ENCODE measurements at places on chromosomes 12 and 14. TPM values are rescaled to one million over a fixed set of nuclear protein-coding genes. Genes with fewer than 3 reads are reported as not detected.

DNA sequence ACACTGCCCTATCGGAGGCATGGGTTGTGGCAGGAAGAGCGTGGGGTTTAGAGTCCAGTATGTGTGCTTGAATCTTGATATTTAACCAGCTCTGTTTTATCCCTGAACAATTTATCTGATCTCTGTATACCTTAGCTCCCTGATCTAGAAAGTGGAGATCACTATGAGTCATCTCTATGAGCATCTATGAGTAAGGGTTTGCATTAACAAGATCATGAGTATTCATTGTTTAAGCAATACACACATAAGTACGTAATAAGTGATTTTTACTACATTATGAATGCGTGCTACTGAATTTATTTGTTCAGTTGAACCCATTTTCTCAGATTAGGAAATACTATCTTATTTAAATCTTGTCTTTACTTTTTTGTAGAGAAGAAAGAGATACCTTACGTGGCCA, 49.4 kb downstream of the GPATCH2L start:
- no peak overlapping the region for H3K27ac ChIP-seq
- H3K27me3 ChIP-seq: no peaks in the 10 kb centered on the region
- H3K36me3 ChIP-seq: peaks cover 88% of the 10 kb centered on the region
- no peaks in the 10 kb centered on the region for H3K4me1 ChIP-seq

The SYT10 gene
- total RNA-seq: not detected

DNA sequence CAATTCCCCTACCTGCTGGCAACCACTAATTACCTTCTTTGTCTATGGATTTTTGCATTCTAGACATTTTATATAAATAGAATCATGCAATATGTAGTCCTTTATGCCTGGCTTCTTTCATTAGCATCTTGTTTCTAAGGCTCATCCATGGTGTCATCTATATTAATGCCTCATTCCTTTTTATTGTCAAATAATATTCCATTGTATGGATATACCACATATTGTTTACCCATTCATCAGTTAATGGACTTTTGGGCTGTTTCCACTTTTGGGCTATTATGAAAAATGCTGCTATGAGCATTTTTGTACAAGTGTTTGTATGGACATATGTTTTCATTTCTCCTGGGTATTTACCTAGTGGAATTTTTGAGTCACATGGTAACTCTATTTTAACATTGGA, 18.0 kb downstream of the CYP46A1 start:
- no peaks in the 10 kb centered on the region for H3K27me3 ChIP-seq
- no peak overlapping the region for H3K27ac ChIP-seq
- no peak overlapping the region for H3K4me3 ChIP-seq

GRCh38 chr14:98960617-98961013, 311.4 kb downstream of the BCL11B start:
- no peak for DNase-seq
- H3K36me3 ChIP-seq: no peaks in the 10 kb centered on the region
- no peak overlapping the region for H3K27ac ChIP-seq
- no peaks in the 10 kb centered on the region for H3K4me1 ChIP-seq
- peaks cover 72% of the 10 kb centered on the region for H3K27me3 ChIP-seq
- H3K4me3 ChIP-seq: no peak overlapping the region

DNA sequence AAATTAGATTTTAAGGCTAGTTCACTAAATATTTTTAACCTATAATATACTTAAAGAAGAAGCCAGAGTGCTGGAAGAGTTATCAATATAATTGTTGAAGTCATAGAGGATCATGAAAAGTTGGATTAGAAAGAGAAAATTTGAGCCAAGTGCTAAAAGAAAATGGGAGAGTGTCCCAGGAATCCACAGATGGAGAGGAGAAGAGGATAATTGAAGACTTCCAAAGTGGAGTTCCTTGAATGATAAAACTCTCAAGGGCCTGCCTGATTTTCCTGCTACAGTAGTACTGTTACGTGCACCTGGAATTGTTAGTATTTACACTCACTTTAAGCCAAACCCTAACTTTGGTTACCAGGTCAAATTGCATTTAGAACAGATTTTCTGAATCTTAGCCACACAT, 113.2 kb downstream of the MSRB3 start:
- no peak for DNase-seq
- no peaks in the 10 kb centered on the region for H3K27me3 ChIP-seq
- no peak overlapping the region for H3K4me3 ChIP-seq
- H3K36me3 ChIP-seq: peaks cover 6% of the 10 kb centered on the region
- H3K4me1 ChIP-seq: peaks cover 7% of the 10 kb centered on the region
- no peak overlapping the region for H3K27ac ChIP-seq

The CACNA1C gene
- 137 TPM for total RNA-seq

DNA sequence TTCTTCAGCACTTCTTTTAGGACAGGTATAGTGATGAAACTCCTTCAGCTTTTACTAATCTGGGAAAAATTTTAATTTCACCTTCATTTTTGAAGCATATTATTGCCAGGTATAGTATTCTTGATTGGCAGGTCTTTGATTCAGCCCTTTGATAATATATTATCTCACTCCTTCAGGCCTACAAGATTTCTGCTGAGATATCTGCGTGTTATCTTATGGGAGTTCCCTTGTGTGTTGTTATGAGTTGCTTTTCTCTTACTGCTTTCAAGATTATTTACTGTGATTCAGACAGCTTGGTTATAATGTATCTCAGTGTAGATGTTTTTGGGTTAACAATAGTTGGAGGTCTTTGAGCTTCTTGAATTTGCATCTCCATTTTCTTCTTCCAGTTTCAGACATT, 87.4 kb downstream of the ATF7IP start:
- H3K27ac ChIP-seq: no peak overlapping the region
- no peak for DNase-seq
- no peak overlapping the region for H3K4me3 ChIP-seq
- H3K4me1 ChIP-seq: peaks cover 24% of the 10 kb centered on the region

DNA sequence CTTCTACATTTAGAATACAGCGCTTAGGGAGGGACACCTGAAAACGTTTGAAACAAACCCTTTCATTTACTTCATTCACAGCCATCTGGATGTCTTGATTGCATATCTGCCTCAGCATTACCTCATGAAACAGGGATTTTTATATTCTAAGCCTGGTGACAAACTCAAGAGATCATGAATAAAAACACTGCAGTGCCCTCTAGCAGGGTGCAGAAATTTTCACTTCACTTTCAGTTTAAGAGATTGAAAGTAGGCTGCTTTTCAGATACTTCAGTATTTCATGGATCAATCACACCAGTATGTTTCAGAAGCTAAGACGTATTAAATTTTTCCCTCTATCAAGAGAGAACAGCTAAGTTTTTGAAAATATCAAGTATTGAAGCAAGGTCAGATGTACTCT, 467.8 kb downstream of the MDGA2 start:
- H3K4me3 ChIP-seq: no peak overlapping the region
- no peaks in the 10 kb centered on the region for H3K4me1 ChIP-seq
- no peaks in the 10 kb centered on the region for H3K36me3 ChIP-seq
- no peaks in the 10 kb centered on the region for H3K27me3 ChIP-seq
- no peak for DNase-seq
- H3K27ac ChIP-seq: no peak overlapping the region

DNA sequence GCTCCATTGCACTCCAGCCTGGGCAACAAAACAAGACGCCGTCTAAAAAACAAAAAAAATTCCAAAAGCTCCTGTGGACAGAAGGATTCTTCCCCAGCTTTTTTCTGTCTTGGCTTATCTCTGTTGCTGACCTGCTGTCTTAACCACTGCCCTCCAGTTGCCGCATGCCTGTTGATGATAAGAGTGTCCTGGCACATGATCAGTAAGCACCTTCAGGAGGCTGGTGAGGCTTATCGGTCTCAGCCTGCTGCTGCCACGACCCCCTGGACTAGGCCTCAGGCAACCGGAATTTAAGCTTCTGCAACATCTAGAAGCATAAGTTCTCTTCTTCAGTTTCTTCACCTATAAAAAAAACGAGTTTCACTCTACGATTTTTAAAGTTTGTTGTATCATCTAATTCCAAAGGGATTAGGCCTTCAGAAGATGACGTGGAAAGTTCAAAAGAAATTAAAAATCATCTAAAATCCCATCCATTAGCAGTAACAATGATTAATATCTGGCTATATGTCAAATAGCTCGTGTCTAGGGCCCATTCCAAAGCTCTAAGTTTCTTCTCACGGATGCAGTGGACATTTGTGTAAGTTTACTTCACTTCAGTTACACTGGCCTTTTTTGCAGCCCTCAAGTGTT, 46.4 kb downstream of the RESF1 start:
- H3K36me3 ChIP-seq: peaks cover 11% of the 10 kb centered on the region
- DNase-seq: no peak
- no peak overlapping the region for H3K27ac ChIP-seq
- no peaks in the 10 kb centered on the region for H3K27me3 ChIP-seq
- peaks cover 12% of the 10 kb centered on the region for H3K4me1 ChIP-seq

The HHIPL1 gene
- total RNA-seq: 1.2 TPM

- H3K36me3 ChIP-seq: no peaks in the 10 kb centered on the region
- no peak for DNase-seq
- peaks cover 9% of the 10 kb centered on the region for H3K4me1 ChIP-seq
- H3K27me3 ChIP-seq: no peaks in the 10 kb centered on the region
- H3K4me3 ChIP-seq: no peak overlapping the region
These were observed 91.9 kb downstream of the CRACR2A start for GRCh38 chr12:3661028-3661427.

The HOXC4 gene
- not detected for total RNA-seq

The CLEC4A gene
- total RNA-seq: 1.5 TPM

DNA sequence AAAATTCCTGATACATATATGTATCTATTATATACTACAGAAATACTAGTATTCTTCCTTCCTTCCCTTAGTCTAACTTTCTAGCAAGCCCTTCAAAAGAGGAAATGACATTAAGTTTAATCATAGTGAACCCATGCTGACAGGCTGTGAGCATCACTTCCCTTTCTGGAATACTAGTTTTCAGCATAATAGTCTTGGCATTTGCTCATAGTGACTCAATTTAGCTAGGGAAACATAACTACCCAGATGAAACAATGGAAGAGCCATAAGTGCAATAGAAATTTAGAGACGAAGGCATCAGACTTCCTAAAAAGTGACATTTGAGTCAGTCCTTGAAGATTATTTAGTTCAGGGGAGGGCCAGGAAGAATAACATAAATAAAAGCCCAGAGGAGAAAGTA, 184.5 kb upstream of the CRY1 start:
- peaks cover 5% of the 10 kb centered on the region for H3K27me3 ChIP-seq
- DNase-seq: no peak
- no peaks in the 10 kb centered on the region for H3K36me3 ChIP-seq
- H3K4me1 ChIP-seq: no peaks in the 10 kb centered on the region
- H3K27ac ChIP-seq: no peak overlapping the region

GRCh38 chr12:101697197-101697929, at the start of gene CHPT1:
TSS of gene CHPT1 (plus strand) at chr12:101697640. CDS start at chr12:101697862, 222 bp downstream.
- H3K27ac ChIP-seq: peak within 1 kb of the TSS; percentile 99
- H3K4me3 ChIP-seq: peak within 1 kb of the TSS; percentile 89
- no peaks in the 10 kb centered on the region for H3K27me3 ChIP-seq
- peaks cover 67% of the 10 kb centered on the region for H3K4me1 ChIP-seq
- DNase-seq: peak; percentile 84

- peak overlapping the region; percentile 38 for H3K4me3 ChIP-seq
- no peaks in the 10 kb centered on the region for H3K36me3 ChIP-seq
- no peak overlapping the region for H3K27ac ChIP-seq
- peaks cover 5% of the 10 kb centered on the region for H3K27me3 ChIP-seq
- no peak for DNase-seq
These were observed 225.5 kb downstream of the EPS8 start for GRCh38 chr12:15563663-15564062.

DNA sequence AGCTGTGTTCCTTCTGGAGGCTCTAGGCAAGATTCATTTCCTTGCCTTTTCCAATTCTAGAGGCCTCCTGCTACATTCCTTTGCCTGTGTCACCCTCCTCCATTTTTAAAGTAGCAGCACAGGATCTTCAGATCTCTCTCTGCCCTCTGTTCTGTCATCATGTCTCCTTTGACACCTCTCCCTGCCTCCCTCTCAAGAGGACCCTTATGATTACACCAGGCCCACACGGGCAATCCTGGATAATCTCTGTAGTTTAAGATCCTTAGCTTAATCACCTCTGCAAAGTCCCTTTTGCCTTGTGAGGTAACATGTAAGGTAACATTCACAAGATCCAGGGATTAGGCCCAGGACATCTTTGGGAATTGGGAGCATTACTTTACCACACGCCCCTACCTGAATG, 155.2 kb downstream of the SYNE2 start:
- H3K27me3 ChIP-seq: no peaks in the 10 kb centered on the region
- peaks cover 62% of the 10 kb centered on the region for H3K36me3 ChIP-seq
- H3K4me1 ChIP-seq: no peaks in the 10 kb centered on the region
- DNase-seq: no peak

The SYT1 gene
- total RNA-seq: 0.30 TPM

The CCDC38 gene
- 0.22 TPM for total RNA-seq

GRCh38 chr12:7868391-7868790, 4.3 kb downstream of the SLC2A14 start:
- DNase-seq: no peak
- no peaks in the 10 kb centered on the region for H3K4me1 ChIP-seq
- H3K4me3 ChIP-seq: no peak overlapping the region
- peaks cover 33% of the 10 kb centered on the region for H3K27me3 ChIP-seq
- H3K36me3 ChIP-seq: no peaks in the 10 kb centered on the region
- H3K27ac ChIP-seq: no peak overlapping the region

- no peak overlapping the region for H3K27ac ChIP-seq
- no peak overlapping the region for H3K4me3 ChIP-seq
- no peak for DNase-seq
- H3K27me3 ChIP-seq: no peaks in the 10 kb centered on the region
- no peaks in the 10 kb centered on the region for H3K36me3 ChIP-seq
These were observed 86.6 kb downstream of the PHLDA1 start for GRCh38 chr12:75944905-75945432.

GRCh38 chr14:94163796-94164195, 10.3 kb upstream of the PPP4R4 start:
- no peak overlapping the region for H3K4me3 ChIP-seq
- H3K27me3 ChIP-seq: peaks cover 23% of the 10 kb centered on the region
- DNase-seq: no peak
- no peaks in the 10 kb centered on the region for H3K36me3 ChIP-seq

DNA sequence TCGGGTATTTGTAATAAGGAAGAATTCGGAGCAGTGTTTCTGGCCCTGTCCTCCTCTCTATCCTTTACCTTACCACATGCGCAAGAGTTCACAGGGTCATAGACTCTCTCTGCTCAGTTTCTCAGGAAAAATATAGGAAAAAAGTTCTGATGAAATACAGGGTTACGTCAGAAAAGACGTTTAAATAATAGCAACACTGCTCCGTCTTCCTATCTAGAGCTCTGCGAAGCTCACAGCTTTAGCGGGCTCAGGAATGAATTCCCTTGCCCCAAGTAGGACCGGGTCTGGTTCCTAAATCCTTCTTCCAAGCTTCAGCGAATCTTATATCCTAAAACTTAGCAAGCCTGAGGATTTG, 365 bp downstream of the CCDC59 start:
- DNase-seq: no peak
- peaks cover 63% of the 10 kb centered on the region for H3K4me1 ChIP-seq
- no peaks in the 10 kb centered on the region for H3K27me3 ChIP-seq
- H3K4me3 ChIP-seq: peak overlapping the region; percentile 86

The TMEM233 gene
- total RNA-seq: 0.11 TPM

All from left ventricle myocardium inferior (tissue), 1 donor.